Karpas-422 (cell line): ENCODE measurements at places on chromosomes 2 and 18.
A peak's percentile ranks its signal among the peaks of the same experiment; 100 is the strongest.

GRCh38 chr2:214772443-214773015, 37.0 kb downstream of the BARD1 start:
- DNase-seq: no peak

DNA sequence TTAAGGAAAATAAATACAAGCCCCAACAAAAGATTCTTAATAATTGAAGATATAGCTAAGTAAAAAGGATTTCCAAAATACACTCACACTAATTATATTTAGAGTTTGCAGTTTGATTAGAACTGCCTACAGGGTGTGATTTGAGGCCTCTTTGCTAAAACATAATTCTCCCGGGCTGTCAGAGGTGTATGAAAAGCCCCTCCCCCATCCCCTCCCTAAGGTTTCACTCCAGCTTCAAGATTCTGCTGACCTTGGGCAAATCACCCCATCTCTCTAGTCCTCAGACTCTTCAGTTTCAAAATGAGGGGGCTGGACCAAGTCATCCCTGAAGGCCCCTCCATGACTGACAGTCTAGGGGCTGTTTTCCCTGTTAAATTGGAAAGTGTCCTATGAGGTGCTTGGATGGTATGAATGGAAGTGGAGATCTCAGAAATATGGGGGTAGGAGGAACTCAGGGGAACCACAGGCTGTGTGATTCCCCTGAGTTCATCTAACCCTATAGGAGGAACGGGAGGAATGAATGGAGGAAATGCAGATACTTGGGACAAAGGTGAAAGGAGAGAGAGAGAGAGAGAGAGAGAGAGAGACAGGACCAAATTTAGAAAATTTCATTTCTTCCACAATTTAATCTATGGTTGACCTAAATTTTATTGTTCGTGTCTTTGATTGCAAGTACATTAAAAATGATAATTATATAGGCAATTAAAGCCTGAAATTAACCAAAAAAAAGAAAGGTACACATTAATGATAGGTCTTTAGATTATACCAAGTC, 107.5 kb downstream of the SPP2 start:
- DNase-seq: no peak

- DNase-seq: no peak
These were observed 23.6 kb downstream of the ASAP2 start for GRCh38 chr2:9230051-9230802.

DNA sequence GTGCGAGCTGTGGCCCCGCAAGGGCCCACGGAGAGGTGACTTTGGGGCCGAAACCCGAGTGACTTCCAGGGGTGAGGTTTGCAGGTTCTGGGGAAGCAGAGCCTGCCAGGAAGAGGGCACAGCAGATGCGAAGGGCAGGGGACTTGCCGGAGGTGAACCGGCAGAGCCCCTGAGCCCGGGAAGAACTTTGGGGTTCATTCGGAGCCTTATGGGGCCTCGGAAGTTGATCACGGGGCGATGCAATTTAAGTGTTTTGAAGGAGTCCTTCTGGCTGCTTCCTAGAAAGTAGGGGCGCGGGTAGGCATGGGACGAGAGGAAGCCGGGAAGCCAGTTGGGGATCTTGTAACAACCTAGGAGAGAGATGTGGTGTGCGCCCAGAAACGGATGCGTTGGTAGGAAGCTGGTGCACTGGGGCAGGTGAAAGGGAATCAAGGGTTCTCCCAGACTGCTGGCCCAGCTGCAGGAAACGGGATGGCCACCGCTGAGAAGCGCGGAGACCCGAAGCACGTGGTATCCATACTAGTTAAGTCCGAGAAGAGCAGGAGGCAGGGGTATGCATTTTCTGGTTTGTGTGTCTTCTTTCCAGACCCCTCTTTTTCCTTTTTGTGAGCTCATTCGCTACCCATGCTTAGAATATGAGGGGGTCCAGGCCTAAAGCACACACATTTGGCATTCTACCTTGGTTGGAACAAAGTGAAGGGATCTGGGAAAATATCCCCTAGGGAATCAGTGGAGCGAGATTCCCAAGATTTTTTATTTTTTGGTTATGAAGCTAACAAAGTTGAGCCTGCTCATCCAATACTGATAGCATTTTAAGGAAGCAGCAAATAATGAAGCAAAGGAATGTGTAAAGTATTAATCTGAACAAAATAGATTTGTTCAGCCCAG, 758 bp downstream of the SCLY start:
- peak; percentile 79 for DNase-seq

GRCh38 chr2:150607390-150607811, 119.9 kb upstream of the RND3 start:
- no peak for DNase-seq

- DNase-seq: no peak
These were observed 18.8 kb downstream of the EPHA4 start for GRCh38 chr2:221553333-221553732.

GRCh38 chr2:144472046-144472412, 47.9 kb downstream of the ZEB2 start:
- no peak for DNase-seq

DNA sequence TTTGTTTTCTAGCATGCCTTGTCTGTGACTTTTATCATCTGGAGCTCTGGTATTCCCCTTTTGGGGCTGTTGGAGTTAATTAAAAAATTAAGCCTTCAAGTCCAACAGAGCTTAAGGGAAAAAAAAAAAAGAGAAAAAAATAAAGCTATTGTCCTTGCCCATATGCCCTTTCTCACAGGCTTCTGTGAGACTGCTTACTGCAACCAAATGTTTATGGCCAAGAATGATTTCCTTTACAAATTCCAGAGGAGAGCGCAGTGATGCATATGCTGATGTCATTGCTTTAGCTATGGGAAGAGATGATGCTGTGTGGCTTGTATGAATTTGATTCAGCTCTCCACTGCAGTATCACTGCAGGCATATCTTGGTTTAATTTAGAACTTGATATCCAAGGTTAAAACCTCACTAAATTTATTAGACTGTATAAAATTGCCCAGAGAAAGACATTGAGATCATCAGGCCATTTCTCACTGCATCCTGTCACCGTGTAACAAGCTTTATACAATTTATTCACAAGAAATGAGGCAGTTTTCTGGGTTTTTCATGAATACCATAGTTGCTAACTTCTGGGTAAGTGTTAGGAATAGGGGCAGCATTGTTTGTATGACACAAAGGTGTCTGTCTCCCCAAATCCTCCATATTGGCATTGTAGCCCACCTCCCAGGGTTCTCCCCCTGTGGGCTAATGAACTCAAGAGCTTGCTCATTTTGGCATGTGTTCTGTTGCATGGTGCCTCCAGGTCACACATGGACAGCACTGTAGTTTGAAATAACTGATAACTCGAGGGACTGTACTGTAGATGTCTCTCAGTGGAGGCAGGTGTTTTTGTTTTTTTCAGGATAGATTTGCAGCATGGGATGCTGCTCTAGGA, 85.0 kb downstream of the TANC1 start:
- no peak for DNase-seq

GRCh38 chr2:132909427-132909826, 239.4 kb upstream of the LYPD1 start:
- no peak for DNase-seq

- no peak for DNase-seq
These were observed 37.8 kb downstream of the SLC14A2 start for GRCh38 chr18:45653090-45653489.

DNA sequence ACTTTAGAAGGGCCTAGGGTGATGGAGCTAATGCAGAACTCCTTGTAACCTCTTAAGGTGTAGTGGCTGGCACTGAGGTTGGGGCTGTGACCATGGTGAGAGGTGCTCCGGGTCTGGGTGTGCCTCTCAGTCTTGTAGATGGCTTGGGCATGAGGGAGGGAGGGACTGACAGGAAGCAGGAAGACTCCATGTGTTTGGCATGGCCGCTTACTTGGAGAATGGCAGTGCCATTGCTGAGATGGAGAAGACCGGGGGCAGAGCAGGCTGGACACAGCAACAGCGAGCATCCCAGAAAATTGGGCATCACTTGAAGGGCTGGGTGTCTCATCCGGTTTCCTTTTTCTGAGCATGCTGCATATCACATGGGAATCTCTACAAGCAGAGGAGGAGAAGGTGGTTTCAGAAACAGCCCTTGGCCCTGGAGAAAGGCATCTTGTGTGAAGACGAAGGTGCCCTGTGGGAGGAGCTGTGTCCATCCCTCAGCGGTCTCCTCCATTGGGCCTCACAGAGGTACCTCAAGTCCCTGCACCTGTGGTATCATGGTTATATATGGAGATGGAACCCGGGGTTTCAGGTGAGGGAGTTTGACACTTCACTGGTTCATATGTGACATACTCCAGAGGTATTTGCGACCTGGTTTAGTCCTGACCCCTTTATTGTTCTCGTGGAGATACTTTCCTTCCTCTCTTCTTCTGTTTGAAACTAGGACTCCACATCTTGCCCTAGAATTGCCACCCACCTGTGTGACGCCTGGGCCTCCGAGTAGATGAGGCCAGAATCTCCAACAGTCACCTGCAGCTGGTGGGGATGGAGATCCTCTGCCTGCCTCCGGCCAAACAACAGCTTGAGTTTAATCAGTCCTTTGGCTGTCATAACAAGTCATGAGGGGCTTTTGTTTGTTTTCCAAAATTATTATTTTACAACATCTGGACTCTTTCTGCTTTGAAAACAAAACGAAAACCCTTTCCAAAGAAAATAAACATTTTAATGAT, 45.6 kb downstream of the INPP4A start:
- no peak for DNase-seq

- DNase-seq: no peak
These were observed 249.9 kb upstream of the EPAS1 start for GRCh38 chr2:46047290-46047689.

DNA sequence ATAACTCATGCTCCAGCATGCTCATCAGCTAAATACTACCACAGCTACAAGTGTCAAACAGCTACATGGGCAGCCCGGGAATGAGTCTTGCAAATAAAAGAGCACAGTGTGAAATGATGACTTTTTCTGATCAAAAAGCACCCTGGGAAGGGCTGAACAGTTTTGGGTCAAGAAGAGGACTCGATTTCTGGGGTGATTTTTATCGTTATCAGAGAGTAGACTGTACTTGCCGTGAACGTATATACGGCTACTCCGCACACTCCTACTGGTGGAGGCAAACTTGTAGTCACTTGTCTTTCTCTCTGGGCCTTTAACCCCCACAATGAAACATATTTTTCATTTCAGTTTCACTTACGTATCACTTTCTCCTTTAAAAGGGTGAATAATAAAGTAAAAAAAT, 54.4 kb downstream of the NCKAP5 start:
- DNase-seq: no peak

GRCh38 chr2:195363496-195363895, 293.5 kb upstream of the SLC39A10 start:
- DNase-seq: no peak

DNA sequence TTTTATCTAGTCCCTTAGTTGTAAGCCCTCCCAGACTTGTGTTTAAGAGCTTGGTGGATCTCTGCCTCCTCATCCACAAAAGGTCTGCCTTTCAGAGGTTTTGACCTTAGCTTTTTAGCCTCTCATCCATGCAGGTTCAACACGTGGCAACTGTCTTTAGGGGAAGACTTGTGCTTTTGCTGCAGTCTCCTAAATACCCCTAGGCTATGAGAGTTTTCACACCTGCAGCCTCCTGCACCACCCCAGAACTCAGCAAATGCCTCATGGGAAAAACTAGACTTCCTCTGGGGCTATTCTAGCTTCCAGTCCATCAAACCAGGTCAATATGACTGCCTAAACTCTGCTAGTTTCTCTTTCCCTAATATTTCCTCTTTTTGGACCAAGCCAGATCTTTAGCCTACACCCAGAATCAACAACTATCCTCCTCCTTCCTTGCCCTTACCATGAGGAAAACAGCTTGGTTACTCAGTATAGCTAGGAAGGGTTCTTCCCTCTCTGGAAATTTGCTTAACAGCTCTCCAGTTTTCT, 132.3 kb upstream of the RIOK3 start:
- peak; percentile 62 for DNase-seq

DNA sequence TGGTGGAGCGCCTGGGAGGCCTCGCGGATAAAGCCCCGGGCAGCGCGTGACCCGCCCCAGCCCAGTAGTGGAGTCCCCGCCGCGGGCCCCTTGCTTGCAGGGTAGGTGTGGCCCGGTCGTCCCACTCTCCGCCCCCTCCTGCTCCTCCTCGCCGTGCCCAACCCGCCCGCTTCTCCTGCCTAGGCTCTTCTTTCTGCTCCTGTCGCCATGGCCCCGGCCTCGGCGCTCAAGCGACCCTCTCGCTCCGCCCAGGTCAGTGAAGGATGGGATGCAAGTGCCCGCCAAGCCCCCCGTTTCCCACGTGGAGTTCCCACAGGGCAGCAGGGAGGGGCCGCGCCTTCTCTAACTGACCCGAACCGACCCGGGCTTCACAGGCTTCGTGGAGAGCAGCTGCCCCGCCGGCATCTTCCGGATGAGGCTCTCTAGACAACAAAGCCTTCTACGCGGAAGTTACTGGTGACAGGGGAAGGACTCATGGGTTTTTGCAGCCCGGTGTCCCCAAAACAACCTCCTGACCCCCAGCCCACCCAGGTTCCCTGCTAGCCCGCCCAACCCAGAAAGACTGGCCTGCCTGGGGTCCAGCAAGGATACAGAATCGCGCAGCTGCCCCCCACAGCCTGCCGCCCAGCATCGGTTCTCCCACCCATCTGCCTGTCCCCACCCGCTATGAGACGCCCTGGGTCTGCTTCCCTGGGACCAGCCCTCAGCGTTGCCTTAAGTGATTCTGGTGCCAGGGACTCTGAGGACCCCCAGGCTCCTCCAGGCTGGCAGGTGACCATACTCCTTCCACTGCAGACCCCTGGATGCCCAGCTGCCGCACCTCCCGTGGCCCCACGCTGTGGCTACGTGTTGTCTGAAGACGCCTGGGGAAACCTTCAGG, 32.8 kb downstream of the TTC32 start:
- peak; percentile 53 for DNase-seq

- no peak for DNase-seq
These were observed 384.4 kb downstream of the SLC4A3 start for GRCh38 chr2:220011859-220012258.

- no peak for DNase-seq
These were observed 739.5 kb downstream of the SOCS6 start for GRCh38 chr18:71028285-71028762.

GRCh38 chr18:49812286-49813068, 856 bp downstream of the ACAA2 start:
- DNase-seq: peak; percentile 49

GRCh38 chr2:114717049-114717448, 274.6 kb downstream of the DPP10 start:
- no peak for DNase-seq

- no peak for DNase-seq
These were observed 164.7 kb downstream of the GRB14 start for GRCh38 chr2:164456619-164457018.

DNA sequence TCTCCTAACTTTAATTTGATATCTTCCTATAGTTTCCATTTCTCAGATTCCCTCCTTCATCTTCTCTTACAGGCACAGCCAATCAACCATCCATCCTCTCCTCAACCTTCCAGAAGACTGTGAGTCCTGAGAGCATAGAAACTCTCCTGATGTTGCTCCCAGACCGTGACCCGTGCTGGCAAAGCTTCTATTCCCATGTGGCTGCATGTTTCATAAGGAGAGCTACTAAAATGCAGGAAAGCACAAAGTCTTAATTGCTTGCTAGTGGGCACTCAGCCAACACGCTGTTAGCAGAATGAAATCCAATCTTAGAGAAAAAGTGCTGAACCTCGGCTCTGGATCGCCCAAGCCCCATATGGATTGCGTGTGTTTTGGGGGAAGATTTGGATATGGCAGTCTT, 1244.7 kb upstream of the ZEB2 start:
- DNase-seq: no peak
